A172 (cell line): ENCODE measurements at places on chromosomes 1 and 21.

- DNase-seq = no peak
Observed at GRCh38 chr1:7233237-7233540, 447.9 kb downstream of the CAMTA1 start.

- no peak for DNase-seq
Observed at GRCh38 chr1:233240371-233240770, 55.2 kb downstream of the PCNX2 start.

- DNase-seq = no peak
Observed at GRCh38 chr21:23155281-23155680, 2157.1 kb downstream of the NCAM2 start.

DNA sequence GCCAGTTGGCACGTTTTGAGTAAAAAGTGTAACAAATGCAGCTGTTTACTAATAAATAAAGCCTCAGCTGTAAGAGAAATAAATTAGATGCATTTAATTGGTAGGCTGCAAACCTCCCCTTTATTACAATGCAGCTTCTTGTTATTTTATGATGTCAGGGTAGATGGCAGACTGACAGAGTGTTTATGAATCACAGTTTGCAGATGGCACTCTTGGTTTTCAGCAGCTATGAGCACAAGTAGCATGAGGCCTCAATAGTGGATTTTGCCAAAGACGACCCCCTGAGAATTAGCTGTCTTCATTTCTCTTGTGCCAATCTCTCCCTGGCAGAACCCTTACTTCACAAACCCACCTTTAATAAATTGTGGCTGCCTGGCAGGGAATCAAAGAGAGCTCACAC lies 161.2 kb upstream of the C1orf87 start:
- no peak for DNase-seq

DNA sequence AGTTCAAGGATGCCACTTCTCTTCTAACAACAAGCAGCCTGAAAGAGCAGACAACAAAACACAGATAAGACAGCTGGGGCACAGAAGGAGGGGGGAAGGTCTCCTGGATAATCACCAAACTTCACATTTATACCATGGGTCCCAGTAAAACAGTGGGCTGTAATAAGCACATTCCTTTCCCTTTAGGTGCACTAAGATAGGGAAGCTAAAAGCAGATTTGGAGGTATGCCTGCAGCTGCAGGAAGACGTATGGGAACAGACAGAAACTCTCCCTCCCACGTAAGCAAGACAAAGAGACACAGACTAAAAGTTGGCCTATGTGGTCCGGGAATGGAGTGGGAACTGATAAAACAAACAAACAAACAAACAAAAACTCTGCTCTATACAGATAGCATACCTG lies 612.1 kb downstream of the MRPL39 start:
- no peak for DNase-seq

GRCh38 chr1:4691766-4692405 lies 37.5 kb downstream of the AJAP1 start:
- no peak for DNase-seq

DNA sequence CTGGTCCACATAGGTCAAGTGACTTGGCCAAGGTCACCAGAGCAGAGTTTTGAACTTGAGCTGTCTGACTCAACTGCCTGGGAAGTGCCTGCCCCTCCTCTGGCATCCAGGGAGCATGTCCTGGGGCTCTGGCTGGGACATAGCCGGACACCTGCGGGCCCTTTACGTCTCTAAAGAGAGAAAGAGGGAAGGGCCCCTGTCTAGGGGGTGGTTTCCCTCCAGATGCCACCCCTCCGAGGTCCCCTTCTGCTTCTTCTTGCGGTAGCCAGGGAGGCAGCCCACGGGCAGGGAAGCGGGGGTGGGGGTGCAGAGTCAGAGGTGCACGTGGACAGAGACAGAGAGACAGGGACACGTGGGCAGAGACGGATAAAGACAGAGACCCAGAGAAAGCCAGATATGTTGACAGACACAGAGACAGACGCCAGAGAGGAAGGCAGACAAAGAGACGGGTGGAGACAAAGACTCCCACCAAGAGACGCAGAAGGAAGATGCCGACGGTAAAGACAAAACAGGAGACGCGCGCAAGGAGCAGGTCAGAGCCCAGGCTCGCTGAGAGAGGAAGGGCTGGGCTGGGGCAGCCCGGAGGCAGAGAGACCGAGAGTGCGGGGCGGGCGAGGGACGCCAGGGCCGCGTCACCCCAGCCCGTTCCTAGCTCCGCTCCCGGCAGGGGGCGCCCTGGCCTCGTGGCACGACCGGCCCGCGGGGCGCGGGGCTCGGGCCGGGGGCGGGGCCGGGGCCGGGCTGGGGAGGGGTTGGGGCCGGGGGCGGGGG lies 458 bp upstream of the ALPL start:
- DNase-seq = no peak

GRCh38 chr1:54464031-54464476 lies 57.9 kb upstream of the SSBP3 start:
- DNase-seq = no peak

GRCh38 chr1:226945106-226945857 lies 5.2 kb downstream of the COQ8A start:
- DNase-seq = no peak

GRCh38 chr1:6298940-6299465 lies 38.1 kb upstream of the GPR153 start:
- no peak for DNase-seq

DNA sequence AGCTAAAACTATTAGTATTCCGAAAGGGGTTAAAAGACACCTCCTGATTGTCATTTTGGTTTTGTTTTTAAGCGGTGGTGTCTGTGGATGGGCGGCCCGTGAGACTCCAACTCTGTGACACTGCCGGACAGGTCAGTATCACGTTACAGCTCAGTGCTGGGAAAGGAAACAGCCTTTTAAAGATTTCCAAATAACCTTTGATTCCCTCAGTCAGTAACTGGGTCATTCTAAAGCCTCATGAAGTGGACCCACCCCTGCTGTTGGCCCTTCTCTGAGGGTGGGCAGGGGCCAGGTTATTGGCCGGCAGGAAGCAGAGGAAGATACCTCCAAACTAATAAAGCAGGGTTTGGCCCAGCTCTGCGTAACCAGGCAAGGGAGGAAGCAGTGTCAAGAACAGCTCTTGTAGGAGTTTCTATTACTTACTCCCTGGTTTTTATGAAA lies 2.3 kb downstream of the RHOU start:
- no peak for DNase-seq

DNA sequence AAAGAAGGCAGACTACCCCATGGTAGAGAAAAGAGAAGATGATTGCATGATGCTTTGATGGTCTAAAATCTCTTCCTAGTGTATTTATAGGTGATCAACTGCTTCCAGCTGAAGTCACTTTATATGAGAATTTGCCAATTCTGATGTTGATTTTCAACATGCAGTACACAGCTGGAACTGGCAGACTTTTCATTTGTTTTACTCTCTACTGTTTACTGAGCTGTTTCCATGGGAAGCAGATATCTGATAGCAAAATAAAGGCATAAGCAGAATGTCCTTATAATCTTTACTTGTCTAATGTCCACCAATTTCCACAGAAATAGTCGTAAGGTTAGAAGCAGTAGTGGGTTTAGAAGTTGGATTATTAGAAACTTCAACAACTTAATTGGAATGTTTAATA lies 74.9 kb downstream of the SYDE2 start:
- no peak for DNase-seq

DNA sequence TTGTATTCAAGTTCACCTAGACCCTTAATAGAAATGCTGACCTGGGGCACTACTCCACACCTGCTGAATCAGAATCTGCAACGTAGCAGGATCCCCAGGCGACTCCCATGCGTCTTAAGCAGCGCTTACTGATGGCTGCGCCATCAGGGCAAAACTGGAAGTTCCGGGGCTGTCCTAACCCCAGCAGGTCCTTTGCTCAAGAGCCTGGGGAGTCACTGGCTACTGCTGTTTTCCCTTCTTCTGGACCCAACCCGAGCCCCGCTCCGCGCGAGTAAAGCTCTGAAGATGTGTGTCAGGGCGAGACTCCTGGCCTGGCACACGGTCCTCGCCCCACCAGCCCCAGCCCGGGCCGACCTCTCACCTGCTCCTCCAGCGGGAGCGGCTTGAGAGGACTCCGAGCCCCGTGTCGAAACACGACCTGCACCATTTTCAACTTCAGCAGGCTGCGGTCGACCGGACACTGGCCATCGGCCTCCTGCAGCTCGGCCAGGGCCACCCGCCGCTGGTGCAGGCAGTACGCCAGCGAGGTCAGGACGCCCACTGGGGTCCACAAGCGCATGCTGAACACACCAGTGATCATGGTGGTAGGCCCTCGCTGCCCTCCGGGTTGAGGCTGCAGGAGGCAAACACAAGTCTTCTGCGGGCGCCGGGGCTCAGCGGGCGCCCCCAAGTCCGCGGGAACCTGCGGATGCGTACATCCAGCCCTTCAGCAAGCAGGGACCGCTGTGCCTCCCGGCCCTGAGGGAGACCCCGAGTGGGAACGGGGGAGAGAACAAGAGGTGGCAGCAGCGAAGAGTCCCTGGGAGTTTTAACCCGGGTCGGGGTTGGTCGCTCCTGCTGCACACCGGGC lies 630 bp downstream of the ACP6 start:
- peak; percentile 50 for DNase-seq

DNA sequence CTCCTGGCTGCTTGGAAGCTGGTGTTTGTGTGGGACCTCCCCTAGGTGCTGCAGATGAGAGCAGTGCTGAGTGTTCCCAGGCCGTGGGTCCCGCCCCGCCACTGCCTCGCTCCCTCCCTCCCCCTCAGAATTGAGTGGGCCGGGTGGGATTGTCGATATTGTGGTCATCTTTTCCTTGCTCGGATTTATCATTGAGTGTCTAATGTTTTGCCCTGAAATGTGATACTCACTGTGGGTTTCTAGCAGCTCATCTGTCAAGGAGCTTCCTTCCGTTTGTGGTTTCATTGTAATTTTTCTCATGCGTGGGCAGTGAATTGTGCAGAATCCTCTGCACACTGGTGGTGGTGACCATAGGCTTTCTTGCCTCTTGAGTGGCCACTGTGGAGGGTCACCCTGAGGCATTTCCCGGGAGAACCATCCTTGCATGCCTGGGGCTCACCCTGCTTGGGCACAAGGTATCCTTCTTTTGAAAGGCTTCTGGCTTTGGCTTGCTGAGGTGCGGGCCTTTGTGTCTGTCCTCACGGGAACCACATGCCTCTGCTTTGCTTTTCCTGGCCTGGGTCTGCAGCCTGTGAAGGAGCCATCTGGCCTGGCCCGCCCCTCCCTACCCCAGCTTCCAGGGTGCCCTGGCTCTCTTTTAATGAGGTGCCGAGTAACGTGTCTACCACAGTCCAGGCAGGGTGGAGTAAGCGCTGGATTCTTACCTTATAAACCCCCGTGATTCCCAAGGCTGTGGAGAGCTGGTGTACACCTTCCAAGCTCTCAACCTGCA lies 25.6 kb downstream of the SLX9 start:
- no peak for DNase-seq

GRCh38 chr1:21139601-21140000 lies 37.1 kb downstream of the EIF4G3 start:
- no peak for DNase-seq

GRCh38 chr1:162736633-162737067 lies 53.9 kb upstream of the HSD17B7 start:
- DNase-seq = no peak

DNA sequence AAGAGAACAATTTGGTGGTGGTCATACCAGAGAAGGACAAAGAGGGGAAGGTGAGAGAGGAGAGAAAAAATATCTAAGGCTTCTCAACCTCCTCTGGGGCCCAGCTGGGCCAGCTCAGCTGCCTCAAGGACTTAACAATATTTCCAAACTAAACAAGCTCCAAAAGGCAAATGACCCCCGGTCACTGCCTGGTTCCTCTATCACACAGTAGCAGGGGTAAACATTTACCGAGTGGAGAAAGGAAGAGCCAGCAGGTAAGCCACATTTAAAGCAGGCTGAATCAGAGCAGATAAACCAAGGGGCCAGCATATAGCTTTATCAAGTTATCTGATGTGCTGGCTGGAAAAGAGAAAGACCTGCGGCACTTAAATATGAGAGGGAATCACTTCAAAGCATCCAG lies 102.1 kb downstream of the KCND3 start:
- DNase-seq = no peak

DNA sequence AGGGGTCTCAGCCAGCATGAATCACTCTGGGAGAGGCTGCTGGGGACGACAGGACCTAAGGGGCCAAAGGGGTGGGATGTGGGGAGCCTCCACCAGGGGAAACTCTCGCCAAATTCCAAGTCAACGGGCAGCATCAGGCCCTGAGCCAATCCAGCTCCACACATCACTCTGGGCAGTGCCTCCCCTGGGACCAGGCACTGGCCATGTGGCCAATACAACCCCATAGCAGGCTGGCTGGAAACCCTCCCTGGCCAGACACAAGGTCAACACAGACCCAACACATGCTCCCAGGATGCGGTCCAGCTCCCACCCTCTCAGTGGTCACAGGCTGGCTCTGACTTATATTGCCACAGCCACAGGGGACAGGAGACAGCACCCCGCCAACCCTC lies 60.0 kb downstream of the MEGF6 start:
- no peak for DNase-seq

DNA sequence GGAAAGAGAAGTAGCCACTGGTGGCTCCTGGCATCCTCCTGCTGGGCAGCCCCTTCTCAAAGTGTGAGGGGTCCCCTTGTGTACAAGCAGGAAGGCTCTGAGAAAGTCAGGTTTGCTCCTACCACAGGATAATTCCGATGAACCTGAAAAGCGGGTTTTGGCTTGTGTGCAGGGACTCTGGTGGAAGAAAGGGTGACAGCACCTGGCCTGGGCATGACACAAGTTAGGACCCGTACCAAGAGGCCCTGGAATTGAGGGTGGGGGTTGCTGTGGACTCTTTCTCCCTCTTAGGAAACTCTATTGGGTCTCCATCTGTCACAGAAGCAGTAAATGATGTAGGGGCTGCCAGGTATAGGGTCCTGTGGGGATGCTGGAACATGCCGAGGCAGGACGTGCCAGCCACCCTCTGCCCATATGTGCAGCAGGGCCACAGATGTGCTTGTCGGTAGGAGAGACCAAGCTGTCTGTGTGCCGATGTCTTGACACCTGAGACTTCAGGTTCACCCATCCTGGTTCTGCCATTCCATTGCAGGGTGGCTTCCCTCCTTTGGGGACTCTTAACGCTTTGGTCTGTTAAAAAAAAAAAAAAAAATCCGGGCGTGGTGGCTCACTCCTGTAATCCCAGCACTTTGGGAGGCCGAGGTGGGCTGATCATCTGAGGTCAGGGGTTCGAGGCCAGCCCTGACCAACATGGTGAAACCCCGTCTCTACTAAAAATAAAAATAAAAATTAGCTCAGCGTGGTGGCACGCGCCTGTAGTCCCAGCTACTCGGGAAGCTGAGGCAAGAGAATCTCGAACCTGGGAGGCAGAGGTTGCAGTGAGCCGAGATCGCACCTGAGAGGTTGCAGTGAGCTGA lies 9.8 kb downstream of the C1orf35 start:
- no peak for DNase-seq
